ENCODE measurements at places on chromosomes 13 and 19.

DNA sequence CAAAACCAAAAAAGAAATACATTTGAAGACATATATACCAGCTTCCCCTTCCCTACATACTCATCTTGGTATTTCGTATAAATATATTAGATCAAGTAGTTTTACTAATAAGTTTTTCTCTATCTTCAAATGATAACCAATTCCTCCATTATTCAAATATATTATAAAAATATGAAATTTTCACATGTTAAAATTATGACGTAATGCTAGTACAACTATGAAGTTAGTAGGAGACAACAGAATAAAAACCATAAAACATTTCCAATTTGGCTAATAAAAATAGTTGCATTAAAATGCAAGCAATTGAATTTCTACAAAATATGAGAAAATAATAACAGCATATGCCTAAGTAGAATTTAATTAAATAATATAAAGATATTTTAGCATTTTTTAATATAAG lies 501.8 kb upstream of the SLITRK5 start:
- DNase-seq, result no peak

- DNase-seq, result no peak
These were observed 87.4 kb downstream of the SLC15A1 start for GRCh38 chr13:98664924-98665637.

GRCh38 chr13:25802579-25802978 lies 249.2 kb downstream of the SHISA2 start:
- no peak for DNase-seq

DNA sequence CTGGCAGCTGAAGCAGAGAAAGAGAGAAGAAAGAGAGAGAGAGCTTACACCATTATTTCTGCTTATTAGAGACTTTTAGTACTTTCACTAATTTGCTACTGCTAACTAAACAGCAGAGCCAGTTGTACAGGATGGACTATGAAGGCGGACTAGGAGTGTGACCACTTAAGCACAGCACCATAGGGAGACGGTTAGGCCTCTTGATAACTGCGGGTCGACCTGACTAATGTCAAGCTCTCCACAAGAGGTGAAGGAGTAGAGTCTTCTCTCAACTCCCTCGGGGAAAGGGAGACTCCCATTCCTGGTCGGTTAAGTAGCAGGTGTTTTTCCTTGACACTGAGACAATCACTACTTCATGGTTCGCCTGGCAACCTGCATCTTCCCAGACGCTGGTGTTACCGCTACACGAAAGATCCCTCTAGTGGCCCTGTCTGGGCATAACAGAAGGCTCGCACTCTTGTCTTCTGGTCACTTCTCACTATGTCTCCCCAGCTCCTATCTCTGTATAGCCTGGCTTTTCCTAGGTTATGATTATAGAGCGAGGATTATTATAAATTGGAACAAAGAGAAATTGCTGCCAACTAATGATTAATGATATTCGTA lies 5.3 kb upstream of the PSG7 start:
- no peak for DNase-seq

GRCh38 chr13:48568370-48569103 lies 35.7 kb upstream of the RCBTB2 start:
- DNase-seq, result no peak

GRCh38 chr19:10333758-10334587 lies 644 bp upstream of the RAVER1 start:
- DNase-seq, result no peak

DNA sequence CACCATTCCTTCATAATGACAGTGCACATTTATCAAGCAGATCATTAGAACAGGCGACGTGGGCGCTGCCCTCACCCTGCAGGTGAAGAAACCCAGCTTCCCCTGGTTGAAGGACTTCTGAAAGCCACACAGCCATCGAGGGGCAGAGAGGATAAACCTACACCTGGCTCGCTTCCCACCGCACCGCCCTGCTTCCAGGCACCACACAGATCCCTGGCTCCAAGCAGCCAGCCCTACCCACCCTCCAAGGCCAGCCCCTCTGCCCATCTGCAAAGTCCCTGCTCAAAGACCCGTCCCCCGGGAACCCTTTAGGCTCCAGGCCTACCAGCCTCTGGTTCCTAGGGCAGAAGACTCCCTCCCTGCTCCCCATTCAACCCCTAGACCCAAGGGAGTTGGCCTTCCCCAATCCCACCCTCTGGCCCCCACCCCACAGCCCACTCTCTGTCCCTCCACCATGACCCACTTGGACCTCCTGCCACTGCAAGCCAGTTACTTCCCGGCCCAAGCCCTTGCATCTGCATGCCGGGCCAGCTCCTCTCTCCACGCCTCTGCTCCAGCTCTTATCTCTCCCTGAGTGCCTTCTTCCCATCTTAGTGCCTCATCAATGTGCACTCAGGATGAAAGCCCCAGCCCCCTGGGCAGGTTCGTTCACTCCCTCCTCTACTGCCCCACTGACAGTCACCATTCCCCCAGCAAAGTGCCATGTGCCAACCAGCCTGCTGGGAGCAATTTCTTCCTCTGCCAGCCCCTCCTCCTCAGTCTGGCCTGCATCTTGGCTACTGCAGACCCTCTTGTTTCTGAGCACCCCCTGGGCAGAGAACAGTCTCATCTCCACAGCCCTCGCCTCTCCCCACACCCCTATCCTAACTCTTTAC lies 28.0 kb downstream of the PEPD start:
- DNase-seq, result no peak

GRCh38 chr19:30540761-30541160 lies 168.6 kb downstream of the ZNF536 start:
- DNase-seq, result no peak

- DNase-seq, result no peak
These were observed 26.5 kb downstream of the MAN2B1 start for GRCh38 chr19:12639901-12640613.

DNA sequence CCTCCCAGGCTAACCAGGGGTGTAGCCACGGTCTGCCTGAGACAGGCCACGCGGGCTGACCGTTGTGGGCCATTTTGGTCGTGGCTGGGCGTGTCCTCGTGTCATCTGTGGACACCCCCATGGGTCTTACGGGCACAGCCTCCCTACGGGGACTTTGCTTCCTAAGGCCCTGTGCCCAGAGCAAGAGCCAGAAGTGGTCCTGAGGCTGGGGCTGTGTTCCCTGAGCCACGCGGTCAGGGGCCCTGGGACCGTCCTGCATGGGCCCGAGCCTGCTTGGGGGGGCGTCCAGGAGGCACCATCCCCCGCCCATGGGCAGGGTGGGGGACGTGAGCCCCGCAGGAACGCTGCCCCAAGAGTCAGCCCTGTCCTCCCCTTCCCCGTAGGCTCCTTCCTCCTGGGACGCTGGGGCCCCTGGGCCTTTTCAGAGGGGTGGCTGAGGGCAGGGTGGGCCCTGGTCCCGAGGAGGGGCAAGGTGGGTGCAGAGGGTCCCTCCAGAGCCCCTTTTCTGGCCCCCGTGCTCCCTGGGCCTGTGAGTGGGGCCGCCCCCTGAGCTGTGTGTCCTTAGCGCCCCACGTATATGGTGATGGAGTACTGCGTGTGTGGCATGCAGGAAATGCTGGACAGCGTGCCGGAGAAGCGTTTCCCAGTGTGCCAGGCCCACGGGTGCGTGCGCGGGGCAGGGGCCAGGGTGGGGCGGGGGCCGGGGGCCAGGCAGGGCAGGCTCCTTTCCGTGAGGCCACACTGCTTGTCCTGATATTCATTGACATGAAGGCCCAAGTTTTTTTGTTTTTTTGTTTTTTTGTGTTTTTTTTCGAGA lies 13.4 kb downstream of the STK11 start:
- DNase-seq, result no peak

DNA sequence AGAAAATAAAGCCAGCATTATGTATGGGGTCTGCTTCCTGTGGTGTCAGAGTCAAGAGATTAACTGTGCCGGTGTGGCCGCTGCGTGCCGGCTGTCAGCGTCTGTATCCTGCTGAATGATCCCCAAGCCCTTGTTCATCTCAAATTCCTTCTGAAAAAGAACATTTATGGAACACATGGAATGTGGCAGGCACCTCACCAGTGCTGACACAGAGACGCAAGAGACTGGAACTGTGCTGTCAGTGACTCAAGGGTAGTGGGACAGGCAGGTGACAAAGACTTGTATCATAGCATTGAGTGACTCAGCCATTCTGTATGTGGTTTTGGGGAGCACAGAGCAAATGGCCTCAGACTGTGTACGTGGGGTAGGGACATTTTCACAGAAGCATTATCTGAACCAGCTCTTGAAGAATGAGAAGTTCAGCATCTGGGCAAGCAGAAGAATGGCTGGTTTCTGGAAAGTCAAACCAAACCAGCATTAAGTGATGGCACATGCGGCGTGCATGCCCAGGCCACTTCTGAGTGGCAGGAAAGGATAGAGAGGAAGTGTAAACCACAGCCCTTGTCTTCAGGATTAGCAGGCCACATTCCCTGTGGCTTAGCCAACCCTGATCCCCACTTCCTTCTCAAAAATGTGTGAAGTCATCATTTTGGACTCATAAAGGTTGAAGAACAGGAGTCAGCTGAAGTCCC lies 54.0 kb upstream of the IRS2 start:
- no peak for DNase-seq

DNA sequence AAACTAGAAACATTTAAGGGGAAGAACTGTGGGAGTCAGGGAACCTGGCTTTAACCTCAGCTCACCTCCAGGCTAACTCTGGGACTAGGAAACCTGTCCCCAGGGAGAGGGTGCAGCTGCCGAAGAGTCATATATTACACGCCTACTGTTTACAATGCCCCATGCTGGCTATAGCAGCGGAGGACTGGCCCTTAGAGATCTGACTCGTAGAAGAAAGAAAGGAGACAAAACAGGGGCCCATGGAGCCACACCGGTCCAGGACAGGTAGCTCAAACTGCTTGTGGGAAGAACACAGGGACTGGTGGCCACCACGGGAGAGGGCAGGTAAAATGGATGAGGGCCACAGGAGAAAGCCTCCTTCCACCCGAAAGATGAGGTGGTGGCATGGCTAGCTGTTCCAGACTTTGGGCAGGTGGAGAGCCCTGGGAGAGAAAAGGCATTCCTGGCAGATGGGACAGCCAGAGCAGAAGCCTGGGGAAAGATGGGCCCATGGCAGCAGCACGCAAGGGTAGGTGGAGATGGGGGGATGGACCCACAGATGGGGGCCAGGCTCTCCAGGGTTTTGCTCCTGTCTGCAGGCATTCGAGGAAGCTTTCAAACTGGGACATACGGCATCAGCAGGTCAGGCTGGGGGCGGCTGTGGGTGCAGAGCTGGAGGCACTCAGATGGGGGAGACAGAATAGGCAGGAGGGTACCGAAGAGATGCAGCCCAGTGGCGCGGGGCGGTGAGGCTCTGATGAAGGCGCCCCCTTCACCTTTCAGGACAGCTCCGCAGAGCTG lies 69.5 kb downstream of the LATS2 start:
- DNase-seq, result no peak

GRCh38 chr13:29355029-29355428 lies 240.5 kb downstream of the SLC7A1 start:
- no peak for DNase-seq

- DNase-seq, result no peak
These were observed 21.2 kb downstream of the MISP start for GRCh38 chr19:772063-772462.

DNA sequence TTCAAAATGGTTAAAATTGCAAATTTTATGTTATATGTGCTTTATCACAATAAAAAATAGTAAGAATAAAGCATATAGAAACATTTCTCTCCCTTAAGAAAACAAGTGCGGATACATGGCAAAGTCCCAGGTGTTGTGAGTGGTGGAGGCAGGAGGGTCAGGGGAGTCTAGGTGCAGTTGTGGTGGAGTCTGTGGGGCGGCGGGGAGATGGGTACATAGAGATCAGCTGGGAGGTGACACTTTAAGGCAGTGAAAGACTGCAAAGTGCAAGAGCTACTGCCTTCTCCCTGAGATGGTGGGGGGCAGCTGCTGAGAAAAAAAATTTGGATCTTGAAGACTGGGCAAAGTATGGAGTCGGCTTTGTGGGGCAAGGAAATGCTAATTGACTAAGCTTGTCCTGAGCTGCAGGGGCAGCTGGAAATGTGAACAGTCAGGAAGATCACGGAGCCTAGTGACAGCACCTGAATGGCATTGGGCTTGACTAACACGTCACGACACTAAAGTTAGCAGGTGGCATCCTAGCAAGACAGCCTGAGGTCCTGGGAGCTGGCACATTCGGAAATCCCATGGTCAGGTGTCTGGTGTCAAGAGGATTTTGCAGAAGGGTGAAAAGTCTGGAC lies 72.9 kb upstream of the IRS2 start:
- no peak for DNase-seq

DNA sequence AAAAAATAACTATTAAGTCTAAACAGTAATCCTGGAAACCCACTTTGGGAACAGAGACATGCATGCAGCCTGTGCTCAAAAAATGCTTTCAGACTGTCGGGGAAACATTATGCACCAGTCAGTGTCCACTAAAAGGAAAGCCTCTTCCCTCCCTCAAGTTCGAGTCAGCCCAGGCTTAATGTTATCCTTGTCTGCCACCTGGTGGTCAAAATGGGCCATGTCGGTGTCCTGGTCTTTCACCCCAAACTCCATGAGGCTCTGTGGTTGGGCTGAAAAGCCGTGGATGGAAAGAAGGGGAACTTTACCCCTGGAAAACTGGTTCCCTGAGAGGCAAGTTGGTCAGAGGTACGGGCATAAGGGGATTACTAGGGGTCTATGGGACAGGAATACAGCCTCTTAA lies 88.4 kb upstream of the ZNF492 start:
- no peak for DNase-seq

- no peak for DNase-seq
These were observed 14.7 kb upstream of the PRR19 start for GRCh38 chr19:42287017-42287826.

DNA sequence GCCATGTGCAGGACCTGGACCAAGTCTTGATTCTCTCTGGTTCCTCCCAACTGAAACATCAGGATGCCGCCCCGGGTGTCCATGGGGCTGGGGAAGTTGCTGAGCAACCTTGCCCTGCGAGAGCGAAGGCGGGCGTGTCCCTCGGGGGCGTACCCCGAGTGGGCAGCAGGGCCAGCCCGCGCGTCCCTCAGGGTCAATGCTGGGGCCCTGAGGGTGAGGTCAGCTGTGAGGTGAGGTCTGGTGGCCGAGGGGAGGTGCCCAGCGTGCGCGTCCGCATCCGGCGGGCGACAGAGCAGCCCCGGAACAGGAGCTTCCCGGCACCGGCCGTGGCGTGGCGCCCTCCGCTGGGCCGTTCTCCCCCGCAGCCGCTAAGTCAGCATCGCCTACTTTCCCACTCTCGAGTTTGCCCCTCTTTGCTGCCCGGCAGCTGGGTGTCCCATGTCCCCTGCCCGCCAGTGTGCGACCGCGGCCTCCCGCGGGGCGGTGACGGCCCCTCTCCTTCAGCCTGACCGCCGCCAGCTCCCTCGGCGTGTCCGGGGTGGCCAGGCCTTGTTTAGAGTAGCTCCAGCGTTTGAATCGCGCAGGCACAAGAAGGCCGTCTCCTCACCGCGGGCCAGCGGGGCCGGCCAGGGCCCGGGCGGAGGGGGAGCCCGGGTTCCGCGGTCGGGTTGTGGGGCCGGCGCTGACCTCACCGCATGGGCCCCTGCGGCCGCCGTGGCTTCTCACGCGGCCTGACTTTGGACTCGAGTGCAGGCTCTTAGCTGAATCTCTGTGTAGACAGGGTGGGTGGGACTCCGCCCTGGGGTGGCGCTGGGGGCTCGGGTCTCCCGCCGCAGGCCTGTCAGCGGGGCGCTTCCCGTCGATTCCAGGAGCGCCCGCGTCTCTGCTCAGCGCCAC lies 33.0 kb downstream of the GJA3 start:
- no peak for DNase-seq
